ENCODE measurements at places on chromosomes 2 and 18.
A peak's percentile ranks its signal among the peaks of the same experiment; 100 is the strongest.

GRCh38 chr2:24813691-24814137 is 20.5 kb downstream of the CENPO start:
- DNase-seq, result no peak

DNA sequence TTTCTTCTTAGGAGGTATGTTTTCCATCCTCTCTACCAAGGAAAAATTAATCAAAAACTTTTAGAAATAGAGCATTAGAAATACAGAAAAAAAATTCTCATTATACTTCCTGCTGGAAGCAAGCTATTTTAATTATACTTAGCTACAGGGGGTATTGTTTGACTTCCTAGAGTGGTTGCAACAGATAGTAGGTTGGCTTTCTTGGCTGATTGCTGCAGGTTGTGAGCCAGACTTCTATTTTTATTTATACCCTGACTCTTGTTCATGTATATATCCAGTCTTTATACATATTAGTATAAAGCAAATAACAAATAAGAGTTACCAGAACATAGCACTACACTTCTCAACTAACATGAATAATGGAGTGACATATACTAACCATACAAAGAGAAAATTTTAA is 460.8 kb upstream of the REG3G start:
- no peak for DNase-seq

DNA sequence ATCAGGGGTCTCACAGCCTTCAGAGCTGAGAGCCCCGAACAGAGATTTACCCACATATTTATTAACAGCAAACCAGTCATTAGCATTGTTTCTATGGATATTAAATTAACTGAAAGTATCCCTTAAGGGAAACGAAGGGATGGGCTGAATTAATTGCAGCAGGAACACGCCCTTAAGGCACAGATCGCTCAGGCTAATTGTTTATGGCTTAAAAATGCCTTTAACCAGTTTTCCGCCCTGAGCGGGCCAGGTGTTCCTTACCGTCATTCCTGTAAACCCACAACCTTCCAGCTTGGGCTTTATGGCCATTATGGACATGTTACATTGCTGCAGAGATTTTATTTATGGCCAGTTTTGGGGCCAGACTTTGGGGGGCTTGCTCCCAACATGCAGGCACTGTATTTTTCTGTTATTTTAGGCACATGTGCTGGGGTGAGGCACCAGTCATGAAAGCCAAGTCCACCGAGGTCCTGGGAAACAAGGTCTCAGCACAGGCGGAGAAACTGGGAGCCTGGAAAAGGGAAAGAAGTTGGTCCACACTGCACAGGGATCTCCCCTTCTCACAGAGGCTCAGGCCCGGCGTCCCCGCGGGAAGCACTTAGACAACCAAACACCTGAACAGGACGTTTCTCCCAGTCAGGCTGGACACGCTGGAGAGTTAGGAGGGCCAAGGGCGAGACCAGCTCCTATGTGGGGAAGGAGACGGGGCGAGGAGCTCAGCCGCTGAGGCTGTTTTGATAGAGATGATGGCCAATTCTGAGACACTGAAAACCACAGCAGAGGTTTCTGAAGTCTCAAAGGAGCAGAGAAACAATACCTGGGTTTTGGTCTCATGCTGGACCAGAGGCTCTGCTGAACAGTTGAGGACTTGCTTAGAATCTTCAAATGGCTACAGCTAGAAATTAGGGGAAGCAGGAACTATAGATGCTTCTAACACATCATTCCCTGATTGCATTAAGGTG is 86.7 kb downstream of the TMEM18 start:
- DNase-seq, result no peak

DNA sequence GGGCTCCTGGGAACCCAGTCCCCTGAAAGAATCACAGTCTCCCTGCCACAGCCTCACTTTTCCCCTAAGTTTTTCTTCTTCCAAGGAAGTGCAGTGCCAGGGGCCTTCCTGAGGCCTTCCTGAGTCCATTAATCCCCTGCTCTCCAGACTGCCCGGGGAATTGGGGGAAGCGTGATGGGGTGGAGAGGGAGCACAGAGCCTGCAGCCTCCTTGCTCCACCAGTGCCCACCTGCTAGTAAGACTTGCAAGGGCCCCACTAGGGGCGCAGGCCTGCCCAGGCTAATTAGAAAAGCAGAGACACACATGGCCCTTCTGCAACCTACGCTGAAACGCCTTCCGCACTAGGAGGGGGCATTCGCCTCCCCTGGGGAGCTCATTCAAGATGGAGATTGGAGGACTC is 110.6 kb downstream of the MRO start:
- DNase-seq, result no peak

DNA sequence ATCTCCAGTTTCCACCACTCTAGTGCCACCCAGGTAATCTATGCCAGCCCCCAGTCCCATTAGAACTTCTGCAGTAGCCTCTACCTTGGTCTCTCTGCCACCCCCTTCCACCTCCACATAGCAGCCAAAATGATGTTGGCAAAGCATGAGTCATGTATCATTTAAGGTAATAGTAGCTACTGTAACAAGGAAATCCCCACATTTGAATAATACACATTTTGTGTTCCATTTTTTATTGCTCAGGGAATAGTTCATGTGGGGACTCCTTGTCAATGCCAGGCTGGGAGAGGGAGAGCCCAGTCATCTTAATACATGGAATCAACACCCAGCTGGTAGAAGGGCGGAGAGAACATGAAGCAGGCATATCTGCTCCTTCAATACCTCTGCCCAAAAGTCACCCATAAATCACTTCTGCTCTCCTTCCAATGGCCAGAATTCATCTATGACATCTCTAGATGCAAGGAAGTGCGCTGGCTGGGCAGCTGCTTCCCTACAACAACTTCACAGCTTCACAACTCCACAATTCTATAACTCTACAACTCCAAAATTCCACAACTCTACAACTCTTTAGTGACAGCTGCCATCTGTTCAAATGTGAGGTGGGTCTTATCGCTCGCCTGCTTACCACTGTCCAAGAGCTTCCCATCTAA is 70.6 kb upstream of the GLS start:
- DNase-seq, result peak; percentile 36

DNA sequence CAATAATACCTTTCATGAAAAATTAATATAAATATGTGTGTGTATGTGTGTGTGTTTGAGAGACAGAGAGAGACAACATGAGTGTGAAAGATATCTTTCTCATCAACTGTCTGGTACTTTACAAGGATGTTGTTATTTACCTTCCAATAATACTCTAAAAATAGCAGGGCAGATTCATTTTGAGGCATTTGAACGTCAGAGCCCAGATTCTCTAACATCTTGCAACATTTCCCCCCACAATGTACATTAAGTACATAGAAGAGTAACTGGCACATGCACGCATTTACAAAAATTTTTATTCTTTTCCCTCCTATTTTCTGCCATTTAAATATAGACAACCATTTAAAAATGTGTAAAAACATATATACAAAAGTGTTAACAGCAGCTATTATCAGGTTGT is 100.9 kb downstream of the PID1 start:
- DNase-seq, result no peak

- DNase-seq, result no peak
Measured at GRCh38 chr2:220309215-220309614, 681.8 kb downstream of the SLC4A3 start.

GRCh38 chr18:4400911-4401310 is 54.2 kb downstream of the DLGAP1 start:
- no peak for DNase-seq

DNA sequence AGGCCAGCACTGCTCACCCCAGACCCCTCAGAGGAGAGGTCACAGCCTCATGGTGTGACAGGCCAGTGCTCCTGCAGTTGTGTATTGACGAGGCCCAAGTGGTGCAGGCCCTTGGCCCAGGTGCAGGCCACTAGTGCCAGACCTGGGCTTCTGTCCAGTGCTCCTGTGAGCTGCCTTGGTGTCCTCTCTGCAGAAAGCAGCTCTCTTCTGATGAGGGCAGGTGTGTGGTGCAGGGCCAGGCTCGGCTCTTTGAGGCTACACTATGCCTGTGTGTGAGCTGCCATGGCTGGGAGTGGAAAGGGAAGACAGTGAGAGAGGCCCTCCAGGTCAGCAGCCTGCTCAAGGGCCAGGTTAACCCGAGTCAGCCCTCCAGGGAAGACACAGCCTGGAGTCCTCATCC is 17.1 kb downstream of the EHD3 start:
- DNase-seq, result no peak

GRCh38 chr2:25201794-25202193 is 33.4 kb upstream of the POMC start:
- DNase-seq, result no peak

DNA sequence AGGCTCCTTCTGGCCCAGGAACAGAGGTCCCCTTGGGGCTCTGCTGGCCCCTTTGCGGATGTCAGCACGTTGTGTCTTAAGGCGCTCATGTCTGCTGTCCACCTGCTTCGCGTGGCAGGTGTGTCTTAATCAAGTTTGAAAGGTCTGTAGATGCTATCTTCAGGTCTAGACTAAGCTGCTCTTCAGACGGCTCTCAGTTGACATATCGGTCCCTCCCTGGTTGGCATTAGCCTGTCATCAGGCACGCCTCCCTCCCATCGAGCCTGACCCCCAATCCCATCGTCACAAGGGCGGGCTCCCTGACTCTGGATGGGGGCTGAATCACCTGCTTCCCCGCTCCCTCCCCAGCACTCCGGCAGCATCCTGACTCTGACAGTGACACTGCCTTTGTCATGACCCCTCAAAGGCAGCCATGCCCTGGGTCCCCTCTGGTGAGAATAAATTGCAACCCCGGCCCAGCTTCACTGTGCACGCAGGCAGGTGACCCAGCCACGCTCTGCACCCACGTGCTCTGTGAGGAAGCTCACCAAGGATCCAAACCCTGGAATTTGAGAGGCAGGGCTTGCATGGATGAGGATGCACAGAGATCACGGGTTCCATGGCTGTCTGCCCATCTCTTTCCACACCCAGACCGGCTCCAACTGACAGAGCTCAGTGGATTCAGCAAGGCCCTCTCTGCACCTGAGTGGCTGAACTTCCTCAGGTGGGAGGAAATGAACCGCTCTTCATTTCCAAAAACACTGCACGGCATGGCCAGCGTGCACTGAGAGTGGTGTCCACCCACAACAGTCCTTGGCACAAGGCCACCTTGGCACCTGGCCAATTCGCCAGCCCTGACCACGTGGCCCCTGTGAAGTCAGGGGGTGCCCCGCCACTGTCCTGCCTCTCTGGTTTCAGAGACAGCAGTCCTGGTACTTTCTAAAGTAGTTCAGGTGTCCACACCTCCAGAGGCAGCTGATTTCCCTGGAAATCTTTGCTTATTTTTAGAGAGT is 110.2 kb upstream of the GPC1 start:
- no peak for DNase-seq

- DNase-seq, result no peak
Measured at GRCh38 chr2:231308631-231309428, 86.7 kb upstream of the B3GNT7 start.

DNA sequence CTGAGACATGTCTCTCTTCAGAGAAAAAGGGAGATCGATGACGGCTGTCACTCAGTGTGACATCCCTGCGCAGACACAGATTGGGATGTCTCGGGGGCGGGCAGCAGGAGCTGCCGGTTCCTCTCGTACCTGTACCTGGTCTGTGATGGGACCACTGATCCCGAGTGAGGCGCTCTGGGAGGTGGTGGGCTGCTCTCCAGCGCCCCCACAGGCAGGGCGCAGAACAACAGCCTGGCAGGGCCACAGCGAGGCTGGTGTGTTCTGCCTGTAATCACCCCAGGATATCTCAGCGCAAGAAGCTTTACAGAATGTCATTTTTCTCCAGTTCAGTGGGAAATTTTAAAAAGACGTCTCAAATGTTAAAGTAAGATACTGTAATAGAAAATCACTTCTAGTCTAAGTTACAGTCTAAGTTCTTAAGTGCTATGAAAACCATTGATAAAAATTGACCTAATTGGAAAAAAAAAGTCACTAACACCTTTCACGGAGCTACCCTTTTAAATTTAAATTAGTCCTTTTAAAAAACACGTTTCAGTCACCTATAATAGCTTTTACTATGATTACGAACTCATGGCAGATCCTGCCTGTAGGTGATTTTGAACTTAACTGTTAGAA is 189.8 kb downstream of the SNTG2 start:
- peak; percentile 29 for DNase-seq

GRCh38 chr2:238947243-238947760 is 99.4 kb downstream of the TWIST2 start:
- DNase-seq, result no peak
